Stimulated activated CD8-positive, alpha-beta memory T cell treated with anti-CD3 and anti-CD28 coated beads, Interleukin-7, amount 100 ng/mL, for 1 hour (primary cell): ENCODE measurements at places on chromosomes 3 and 15.
A peak's percentile ranks its signal among the peaks of the same experiment; 100 is the strongest.

- no peak for DNase-seq
Measured at GRCh38 chr3:52895418-52895817, 1.9 kb downstream of the STIMATE start.

DNA sequence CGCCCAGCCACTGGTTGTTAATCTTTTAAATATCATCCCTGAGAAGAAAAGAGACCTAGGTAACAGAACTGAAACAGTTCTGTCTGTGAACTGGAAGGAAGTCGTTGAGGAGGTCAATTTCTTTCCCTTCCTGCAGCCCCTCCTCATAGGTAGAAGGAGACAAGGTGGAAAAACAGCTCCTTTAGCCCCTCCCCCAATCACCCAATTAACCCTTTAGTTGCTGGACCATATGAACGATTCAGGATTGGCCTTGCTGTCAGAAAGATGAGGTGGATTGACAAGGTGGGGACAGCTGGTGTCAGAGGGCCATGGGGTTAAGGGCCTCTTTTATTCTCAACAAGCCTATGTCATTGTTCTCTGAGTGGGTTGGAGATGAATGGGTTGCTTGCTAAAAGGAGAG is 36.0 kb upstream of the ZNF445 start:
- DNase-seq = no peak

DNA sequence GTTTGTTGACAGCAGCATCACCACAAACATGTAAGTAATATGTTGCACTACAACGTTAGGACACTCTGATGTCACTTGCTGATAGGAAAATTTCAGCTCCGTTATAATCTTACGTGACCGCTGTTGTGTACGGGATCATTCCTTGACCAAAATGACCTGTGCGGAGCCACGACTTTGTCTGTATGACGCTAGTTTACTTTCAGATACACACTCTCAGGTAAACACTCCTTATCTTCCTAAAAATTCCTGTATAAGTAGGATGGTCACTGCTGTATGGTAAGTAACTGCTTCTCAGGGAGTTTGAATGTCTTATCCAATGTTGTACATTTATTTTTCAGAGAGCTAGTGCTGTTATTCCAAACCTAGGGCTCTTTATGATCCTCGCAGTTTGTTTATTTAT is 410.3 kb downstream of the NAALADL2 start:
- no peak for DNase-seq

GRCh38 chr3:74347563-74348268 is 266.7 kb downstream of the CNTN3 start:
- no peak for DNase-seq

GRCh38 chr3:16146015-16146730 is 28.3 kb upstream of the GALNT15 start:
- DNase-seq = no peak

- DNase-seq = no peak
Measured at GRCh38 chr3:195717416-195717815, 3.4 kb upstream of the MUC20 start.

GRCh38 chr3:71247958-71248335 is 335.6 kb downstream of the FOXP1 start:
- DNase-seq = no peak

DNA sequence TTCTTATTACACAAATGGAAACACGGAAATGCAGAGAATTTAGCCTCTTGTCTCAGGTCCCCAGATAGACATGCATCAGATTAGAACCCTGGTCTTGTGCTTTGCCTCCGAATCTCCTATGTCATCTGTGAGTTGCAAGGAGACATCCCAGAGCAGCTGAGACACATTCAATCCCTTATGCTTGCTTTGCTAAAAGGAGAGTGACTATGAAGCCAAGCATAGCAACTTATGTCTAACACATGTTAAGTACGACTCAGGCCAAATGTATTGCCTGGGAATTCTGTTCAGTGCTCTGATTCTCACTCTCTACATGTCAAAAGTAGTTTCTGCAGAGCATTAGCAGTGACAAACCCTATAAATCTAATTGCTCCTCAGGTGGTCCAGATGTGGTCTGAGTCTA is 30.6 kb upstream of the LRRC3B start:
- DNase-seq = no peak

DNA sequence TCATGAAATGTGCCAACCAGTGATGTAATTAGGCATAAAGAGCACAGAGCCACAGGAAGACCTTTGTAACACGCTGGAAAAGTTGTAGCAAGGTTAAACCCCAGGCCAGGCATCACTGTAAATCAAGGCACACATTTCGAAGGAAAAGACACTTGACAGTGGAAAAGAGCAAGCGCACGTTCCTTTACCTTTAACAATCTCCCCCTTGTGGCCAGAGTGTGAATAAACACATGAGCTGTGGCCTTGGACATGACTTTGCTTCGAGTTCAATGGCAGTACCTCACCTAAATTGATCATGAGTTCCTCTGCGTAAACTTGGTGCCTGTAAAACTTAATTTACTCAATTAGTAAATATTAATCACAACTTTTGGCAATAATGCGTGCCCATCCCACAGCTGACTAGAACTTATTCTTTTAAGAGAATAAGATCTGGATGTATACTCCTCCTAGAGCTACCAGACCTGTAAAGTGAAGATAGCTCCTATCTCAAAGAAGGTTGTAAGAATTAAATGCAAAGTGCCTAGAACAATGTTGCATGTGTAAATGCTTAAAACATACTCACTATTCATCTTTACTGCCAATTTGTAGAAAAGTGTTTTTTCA is 757.0 kb upstream of the NECTIN3 start:
- DNase-seq = peak; percentile 7

DNA sequence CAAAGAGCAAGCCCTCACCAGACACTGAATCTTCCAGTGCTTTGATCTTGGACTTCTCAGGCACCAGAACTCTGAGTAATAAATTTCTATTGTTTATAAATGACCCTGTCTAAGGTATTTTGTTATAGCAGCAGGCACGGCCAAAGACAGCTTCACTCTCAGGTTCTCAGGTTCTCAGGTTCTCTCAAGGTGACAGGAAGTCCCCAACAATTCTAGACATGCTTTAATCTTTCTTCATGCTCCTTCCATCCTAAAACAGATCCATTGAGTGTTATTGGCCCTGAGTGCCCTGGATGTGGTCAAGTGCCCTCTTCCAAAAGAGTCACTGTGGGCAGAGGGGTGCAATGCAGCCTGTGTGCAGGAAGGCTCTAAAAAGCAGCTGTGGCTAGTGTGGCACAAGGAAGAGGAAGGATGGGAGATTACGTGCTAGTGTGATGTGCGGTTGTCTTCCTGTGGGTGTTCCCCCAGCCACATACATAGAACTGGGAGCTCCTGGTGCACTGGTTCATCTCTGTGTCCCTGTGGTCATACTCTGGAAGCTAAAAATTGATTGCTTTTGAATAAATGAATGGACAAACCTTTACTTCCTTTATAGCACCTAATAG is 11.0 kb upstream of the RAB7A start:
- DNase-seq = no peak

DNA sequence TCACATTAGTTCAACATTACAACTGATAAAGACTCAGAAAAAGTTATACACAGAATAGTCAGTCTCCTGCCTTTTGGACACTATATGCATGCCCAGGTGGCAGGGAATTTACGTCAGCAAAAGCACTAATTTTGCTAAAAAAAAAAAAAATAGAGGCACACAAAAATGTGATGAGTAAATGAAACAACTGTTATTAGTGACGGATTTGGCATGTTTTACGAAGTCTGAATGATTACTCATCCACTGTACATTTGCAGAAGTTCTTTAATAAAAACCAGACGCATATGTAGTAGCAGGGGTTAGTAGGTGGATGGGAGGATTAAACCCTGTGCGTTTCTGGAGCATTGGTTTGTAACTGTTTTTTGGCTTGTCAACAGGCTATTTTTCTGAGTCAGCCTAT is 99.0 kb downstream of the MITF start:
- no peak for DNase-seq

- DNase-seq = no peak
Measured at GRCh38 chr3:101384426-101384825, 64.1 kb upstream of the IMPG2 start.

DNA sequence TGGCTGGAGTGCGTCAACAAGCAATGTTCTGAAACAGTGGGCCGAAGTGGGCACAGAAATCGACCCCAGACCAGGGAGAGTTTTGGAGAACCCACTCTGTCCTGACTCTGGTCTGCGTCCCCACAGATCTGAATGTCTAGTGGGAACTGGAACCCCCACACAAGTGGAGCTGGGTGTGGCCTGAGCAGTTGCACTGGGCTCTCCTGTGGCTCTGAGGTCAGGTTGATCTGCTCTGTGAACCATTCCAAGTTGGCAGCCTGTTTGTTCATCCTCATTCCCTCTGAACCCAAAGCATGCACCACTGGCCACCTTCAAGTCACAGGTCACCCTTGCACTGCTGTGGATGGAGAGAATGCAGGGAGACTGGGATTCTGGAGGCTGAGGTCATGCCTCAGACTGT is 60.5 kb downstream of the STARD5 start:
- no peak for DNase-seq

DNA sequence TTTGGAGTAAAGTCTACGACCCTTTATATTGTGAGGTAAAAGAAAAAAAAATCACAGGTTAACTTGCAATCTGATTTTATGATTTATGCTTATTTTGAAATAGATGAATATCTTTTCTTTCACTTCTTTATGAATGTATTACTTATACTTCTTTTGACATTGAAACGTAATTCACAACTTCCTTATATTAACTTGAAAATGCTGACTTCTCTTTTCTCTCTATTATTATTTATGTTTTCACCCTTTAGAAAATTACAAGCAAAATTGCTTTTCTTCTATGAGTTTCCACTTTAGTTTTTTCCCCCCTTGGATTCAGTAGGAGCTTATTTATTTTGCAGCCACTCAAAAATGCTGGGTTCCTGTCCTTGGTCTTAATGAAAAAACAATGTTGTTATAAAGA is 25.4 kb downstream of the ACP3 start:
- DNase-seq = no peak

DNA sequence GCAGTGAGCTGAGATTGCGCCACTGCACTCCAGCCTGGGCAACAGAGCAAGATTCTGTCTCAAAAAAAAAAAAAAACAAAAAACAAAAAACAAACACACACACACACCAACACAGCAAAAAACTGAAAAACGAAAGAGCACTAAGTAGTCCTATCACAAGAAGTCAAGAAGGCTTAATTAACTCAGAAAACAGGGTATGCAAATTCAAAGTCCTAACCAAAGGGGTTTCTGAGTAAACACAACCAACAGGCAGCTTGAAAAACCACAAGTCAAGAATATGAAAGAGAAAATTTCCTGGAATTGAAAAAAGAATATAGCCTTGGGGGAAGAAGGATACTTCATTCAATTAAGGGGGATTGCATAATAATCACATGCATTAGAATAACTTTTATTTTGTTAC is 37.7 kb upstream of the PARP14 start:
- no peak for DNase-seq

GRCh38 chr15:70856884-70857561 is 3.1 kb upstream of the LARP6 start:
- no peak for DNase-seq

GRCh38 chr15:77706482-77707244 is 74.0 kb upstream of the LINGO1 start:
- DNase-seq = no peak

DNA sequence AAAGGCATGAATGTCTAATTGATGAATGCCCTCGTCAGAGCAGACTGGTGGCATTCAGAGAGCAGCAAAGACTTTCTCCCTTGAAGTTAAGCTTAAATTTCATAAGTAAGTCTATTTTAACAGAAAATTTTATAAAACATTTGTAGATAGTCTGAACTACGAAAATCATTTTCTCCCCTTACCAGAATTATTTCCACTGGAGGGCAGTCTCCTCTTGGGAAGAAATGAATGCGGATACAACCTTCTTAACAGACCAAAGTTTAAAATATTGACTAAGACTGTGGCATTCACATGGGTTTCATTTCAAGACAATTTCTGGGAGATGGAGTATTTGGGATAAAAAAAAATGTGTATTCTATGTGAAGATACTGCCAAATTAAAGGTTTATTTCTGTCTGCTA is 669.0 kb downstream of the FHIT start:
- DNase-seq = no peak

DNA sequence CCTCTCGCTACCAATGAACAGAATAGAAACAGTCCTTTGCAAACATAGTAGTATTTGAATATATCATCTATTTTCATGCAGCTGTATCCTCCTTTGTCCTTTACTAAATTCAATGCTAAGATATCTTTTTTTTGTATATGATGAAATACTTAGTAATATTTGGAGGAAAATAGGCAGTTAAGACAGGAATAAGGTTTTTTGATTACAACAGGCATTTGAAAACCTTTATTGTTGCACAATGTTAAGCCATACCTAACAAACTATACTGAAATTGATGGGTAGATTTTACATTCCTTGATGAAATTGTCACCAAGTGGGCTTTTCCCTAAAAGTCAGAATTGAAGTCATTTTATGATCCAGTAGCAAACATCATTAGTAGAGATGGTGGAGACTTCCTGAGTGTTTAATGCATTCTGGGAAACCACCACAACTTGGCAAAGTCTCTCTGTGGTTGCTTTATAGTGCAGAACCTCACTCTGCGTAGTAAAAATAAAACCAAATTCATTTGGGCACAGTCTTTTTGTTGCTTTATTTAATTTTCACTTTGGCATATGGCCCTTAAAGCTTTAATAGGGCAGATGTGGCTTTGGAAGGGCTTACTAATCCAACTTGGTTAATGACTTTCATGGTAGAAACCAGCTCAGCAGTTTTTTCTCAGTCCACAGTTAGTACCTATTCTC is 216.0 kb downstream of the DIPK2A start:
- no peak for DNase-seq

DNA sequence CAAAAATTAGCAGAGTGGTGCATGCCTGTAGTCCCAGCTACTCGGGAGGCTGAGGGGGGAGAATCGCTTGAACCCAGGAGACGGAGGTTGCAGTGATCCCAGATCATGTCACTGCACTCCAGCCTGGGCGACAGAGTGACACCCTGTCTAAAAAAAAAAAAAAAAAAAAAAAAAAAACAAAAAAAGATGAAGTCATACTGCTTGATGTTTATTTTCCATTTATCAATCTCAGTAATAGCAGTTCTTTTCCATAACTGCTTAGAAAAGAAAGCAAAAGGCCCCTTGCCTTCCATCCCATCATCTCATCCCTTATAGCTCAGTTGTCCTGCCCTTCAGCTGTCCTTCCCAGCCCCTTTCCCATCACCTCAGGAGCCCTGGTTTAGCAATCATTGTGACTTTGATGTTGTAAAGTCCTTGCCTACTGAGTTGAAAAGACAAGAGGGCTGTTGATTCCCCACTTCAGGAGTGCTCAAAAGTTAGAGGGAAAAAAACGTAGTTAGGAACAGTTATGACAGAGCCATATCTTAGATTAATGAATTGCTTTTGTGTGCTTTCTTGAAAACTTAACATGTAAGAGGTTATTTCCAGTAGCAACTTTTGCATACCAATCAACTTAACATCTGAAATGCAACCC is 18.0 kb upstream of the THRB start:
- no peak for DNase-seq
